Fibroblast of skin of right biceps (primary cell): ENCODE measurements at places on chromosomes 12 and 14.

DNA sequence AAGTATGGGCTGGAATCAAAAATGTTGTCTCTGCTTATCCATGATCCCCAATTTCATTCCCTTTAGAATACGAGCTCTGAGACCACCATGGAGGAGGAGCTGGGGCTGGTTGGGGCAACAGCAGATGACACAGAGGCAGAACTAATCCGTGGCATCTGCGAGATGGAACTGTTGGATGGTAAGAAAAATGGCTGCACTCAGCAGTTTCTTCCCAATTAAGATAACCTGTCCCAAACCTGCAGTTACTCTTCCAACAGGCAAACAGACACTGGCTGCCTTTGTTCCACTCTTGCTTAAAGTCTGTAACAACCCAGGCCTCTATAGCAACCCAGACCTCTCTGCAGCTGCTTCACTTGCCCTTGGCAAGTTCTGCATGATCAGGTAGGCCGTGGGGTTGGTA lies 6.6 kb upstream of the GAPDH start:
- no peak for DNase-seq

- DNase-seq = no peak
Observed at GRCh38 chr12:82671673-82672195, 15.0 kb upstream of the TMTC2 start.

DNA sequence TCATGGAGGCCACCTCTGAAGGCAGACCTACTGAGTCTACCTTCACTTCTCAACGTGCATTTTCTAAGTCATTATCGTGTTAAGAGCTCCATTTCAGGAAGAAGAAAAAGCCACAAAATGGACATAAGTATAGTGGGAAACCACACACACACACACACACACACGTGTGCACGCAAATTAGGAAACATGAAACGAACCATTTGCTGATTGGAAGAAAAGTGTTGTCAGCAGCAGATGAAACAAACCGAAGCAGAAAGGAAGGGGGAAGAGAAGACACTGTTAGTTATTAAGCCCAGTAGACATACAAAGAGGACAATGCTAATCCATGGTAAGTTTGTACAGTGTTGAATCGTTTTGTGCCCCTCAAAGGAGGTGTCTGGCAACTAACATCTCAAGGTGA lies 9.9 kb upstream of the VPS33A start:
- no peak for DNase-seq

DNA sequence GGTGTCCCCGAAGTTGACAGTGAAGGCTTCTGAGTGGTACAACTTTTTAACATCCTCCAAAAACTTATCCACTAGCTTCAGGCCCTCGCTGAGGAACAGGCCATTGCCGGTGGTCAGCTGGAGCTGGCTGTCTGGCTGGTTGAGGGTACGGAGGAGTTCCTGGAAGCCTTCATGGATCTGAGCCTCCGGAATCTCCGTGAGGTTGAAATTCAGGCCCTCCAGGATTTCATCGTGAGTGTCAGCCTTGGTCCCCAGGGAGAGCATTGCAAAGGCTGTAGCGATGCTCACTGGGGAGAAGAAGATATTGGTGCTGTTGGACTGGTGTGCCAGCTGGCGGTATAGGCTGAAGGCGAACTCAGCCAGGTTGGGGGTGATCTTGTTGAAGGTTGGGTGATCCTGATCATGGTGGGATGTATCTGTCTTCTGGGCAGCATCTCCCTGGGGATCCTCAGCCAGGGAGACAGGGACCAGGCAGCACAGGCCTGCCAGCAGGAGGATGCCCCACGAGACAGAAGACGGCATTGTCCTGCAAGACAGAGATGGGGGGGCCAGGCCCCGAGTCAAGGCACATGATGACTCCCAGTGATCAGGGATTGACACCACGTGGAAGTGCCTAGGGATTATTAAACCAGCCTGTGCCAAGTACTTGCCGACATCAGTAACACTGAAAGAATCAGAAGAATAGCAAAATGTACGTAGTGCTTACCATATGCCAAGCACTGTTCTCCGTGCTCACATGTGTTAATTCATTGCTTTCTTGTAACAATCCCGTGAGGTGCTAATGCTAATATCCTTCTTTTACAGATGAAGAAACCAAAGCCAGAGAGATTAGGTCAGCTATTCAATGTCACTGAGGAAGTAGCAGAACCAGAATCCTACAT lies 5.4 kb downstream of the SERPINA1 start:
- DNase-seq = no peak

DNA sequence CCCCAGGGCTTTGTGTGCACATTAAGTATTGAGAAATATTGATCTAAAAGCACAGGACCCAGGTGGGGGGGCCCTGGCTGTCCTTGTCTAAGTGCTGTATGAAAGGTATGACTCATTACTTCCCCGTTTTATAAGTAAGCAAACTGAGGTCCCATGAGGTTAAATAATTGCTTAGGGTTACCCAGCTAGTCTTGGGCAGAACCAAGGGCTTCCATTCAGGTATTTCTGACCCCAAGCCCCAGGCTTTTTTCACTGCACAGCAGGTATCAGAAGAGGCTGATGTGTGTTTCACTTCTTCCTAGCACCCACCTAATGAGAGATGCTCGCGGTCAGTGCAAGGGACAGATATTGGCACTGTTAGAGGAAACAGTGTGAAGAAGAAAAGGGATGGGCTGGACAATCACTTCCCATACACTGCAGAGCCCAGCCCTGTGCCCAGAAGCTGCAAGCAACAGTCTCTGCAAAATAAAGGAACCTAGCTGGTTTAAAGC lies 4.7 kb upstream of the TC2N start:
- DNase-seq = no peak

GRCh38 chr12:81949841-81950308 lies 190.7 kb upstream of the PPFIA2 start:
- DNase-seq = no peak

GRCh38 chr14:104885031-104885972 lies 20.2 kb downstream of the CEP170B start:
- DNase-seq = no peak

- no peak for DNase-seq
Observed at GRCh38 chr14:99961826-99962518, 103.2 kb upstream of the EVL start.

DNA sequence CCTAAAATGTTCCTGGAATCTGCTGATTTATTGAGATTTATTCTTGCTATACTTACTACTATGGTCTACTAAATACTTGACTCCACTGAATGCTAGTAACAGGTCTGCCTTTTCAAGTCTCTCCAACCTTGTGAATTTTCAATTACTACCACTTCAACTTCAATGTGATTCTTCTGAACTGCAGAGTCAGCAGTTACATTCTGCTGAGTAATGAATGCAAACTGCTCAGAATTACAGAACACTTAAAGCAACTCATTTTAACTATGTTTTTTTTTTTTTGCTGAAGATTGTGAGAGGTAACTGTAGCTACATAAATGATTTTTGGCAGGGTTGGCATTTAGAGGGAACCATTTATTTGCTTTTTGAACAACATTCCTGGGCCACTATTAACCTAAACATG lies 41.8 kb downstream of the ARF6 start:
- DNase-seq = no peak

DNA sequence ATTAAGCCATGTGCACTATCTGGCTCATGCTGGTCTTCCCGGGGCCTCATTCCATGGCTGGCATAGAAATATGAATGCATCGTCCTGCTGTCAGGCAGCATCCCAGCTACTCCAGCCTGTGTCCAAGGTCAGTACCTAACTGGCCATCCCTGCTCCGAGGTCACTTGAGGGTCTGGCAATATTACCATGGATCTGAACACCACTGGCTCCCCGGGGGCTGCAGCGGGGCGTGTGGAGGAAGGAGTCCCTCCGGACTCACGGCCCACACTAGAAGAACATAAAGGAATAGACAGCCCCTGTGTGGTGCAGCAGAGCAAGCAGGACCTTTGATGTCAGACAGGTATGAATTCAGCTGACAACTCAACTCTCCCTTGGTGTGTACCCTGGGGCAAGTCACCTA lies 19.2 kb downstream of the ESRRB start:
- no peak for DNase-seq

GRCh38 chr12:52255926-52256583 lies 18.4 kb upstream of the KRT86 start:
- DNase-seq = no peak

- no peak for DNase-seq
Observed at GRCh38 chr14:101622251-101623076, 61.2 kb downstream of the DIO3 start.

GRCh38 chr14:102523569-102524450 lies 14.2 kb upstream of the ANKRD9 start:
- no peak for DNase-seq

GRCh38 chr14:32399920-32400319 lies 70.8 kb downstream of the AKAP6 start:
- no peak for DNase-seq

DNA sequence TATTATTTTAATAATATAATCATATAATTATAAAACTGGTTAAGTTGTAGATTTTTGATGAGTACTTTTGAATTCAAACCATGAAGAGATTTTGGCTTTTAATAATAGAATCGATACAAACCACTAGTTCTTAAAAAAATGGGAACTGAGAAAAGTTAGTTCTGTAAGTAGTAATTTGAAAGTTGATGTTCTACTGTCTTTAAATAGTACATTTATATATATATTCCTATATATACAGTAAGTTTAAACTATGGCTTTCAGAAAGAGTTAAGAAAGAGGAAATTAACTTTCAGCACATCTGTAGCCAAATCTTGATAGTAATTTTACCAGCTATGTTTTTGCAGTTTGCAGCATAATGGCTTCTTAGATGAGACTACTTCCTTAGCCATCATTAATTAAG lies 7.8 kb downstream of the LRRK2 start:
- no peak for DNase-seq

DNA sequence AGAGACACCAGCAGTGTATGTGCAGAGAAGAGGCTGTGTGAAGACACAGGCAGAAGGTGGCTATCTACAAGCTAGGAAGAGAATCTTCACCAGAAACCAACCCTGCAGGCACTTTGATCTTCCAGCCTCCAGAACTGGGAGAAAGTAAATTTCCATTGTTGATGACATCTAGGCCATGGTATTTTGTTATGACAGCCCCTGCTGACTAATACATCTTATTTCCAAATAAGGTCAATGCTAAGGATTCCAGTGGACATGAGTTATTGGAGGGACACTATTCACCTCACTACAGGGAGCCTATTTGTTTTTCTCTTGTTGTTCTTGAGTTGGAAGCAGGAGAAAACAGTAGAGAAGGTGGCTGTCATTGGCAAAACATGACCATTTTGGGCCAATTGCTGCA lies 88.5 kb upstream of the RIN3 start:
- DNase-seq = peak; percentile 74

GRCh38 chr14:46769292-46769691 lies 117.7 kb upstream of the RPL10L start:
- no peak for DNase-seq

DNA sequence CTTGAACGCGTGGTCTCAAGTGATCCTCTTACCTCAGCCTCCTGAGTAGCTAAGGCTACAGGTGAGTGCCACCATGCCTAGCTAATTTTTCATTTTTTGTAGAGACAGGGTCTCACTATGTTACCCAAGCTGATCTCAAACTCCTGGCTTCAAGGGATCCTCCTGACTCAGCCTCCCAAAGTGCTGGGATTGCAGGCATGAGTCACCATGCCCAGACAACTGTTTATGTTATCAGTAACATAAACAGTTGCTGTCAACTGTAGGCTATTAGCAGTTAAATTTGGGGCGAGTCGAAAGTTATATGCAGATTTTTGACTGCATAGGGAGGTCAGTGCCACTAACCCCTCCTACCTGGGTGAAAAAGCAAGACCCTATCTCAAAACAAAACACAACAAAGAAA lies 26.2 kb upstream of the LRRK2 start:
- no peak for DNase-seq

DNA sequence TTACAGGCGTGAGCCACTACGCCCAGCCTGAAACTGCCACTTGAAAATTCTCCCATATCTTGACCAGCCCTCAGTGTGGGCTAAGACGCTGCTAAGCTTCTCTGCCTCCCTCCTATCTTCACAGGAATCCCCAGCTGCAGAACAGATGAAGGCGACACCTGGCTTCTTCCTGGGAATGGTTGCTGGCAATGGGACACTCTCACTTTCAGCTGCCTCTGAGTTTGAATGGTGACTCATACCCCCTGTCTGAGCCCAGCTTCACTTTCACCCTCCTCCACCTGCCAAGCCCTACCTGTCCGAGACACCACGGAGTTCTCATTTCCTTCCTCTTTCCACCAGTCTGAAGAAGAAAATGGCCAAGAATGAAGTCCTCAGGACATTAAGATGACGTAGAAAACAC lies 18.3 kb upstream of the VASH1 start:
- no peak for DNase-seq

DNA sequence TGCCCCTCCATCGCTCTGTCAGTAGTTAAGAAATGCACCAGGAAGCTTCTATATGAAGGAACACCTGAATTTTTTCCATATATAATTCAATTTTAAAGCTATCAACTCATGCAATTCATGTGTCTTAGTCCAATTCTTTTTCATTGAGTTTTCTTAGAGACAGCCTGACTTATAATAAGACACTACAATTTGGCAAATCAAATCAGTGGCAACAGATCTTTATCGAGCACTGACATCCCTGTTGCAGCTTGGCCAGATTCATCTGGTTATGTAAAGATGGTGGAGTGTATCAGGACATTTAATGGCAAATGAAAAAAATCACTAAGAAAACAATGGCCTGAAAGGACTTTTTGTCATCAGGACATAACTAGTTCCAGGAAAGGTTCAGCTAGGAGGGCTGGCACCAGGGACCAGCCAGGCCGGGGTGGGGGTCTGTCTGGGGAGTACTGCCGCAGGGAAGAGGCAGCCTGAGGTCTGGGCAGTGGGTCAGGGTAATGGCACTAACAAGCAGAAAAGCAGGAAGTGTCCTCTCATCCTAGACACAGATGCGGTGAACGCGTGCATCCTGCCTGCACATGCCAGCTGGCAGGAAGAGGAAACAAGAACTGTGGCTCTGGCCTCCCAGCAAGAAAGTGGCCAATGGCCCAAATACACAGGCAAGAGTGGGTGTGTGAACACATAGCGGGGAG lies 100.5 kb upstream of the LMNTD1 start:
- DNase-seq = no peak

- no peak for DNase-seq
Observed at GRCh38 chr14:79021766-79022165, 851.6 kb downstream of the NRXN3 start.

DNA sequence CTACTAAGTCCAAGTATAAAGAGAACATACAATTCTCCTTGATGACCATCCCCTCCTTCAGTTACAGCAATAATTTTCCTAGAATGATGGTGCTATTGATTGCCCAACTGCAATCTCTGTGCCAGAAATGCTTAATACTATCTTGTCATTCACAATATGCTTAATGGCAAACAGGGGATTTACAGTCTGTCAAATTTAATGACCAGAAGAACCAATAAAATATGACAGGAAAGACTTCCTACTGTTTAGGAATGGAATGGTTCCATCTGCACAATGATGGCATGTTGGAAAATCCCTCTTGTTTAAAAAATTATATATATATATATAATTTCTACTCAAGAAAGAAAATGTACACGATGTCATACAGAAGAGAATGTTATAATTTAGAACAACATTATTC lies 623.2 kb downstream of the CCER1 start:
- peak; percentile 1 for DNase-seq

GRCh38 chr12:112170376-112170775 lies 45.0 kb downstream of the TRAFD1 start:
- DNase-seq = peak; percentile 27

- no peak for DNase-seq
Observed at GRCh38 chr14:68145036-68145435, 325.5 kb downstream of the RAD51B start.
